ENCODE measurements at places on chromosomes 6 and 20.

DNA sequence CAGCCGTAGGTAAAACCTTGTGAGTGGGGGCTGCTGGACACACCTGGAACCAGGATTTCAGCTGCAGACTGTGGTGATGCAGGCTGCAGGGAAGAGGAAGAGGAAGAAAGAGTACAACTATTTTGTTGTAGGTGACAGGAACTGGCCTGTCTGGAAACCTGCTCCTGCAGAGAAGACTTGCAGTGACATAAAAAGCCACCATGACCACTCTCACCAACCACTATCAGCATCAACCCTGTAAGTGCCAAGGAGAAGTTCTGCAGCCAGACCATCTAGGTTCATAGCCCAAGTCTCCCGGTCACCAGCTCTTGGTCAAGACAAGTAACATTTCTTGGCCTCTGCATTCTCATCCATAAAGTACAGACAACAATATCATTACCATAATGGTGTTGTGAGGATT, 91.2 kb downstream of the PREX1 start:
- no peak for DNase-seq

DNA sequence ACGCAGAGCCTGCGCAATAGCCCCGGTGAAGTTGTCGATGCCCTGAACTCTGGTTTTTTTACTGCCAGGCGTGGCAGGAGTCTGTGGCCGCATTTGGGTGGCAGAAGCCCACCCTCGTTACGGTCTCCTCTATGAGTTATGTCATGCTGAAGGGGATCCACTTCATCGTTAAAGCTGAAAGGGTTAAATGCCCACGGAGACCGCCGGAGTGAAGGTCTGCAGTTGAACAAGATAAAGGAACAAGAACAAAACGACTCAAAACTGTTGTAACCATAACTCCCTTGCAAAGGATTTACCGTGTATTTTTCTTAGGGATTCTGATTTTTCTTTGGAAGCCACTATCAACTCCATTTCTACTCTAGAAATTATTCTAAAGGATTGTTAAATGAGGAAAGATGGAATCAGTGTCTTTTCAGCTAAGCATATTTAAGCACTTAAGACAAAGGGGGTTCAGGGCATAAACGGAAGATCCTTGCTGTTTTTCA, 501 bp upstream of the ELOVL5 start:
- DNase-seq, result no peak

- DNase-seq, result no peak
These were observed 5.1 kb downstream of the TP53RK start for GRCh38 chr20:46683939-46684750.

DNA sequence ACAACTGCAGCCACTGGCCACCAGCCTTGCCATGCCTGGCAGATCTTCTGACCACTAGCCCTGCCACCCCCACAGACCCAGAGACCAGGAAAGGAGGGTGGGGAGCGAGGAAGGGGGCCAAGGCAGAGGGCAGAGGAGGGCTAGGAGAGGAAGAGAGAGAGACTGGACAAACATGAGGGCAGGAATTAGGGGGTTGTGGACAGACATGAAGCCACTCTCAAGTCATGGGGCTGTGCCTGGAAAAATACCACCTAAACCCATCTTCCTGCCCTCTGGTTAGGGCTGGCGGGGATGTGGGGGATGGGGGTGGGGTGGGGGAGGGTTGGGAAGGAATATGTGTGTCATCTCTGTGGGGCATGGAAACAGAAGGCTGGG, 1.4 kb upstream of the SLC29A1 start:
- no peak for DNase-seq

DNA sequence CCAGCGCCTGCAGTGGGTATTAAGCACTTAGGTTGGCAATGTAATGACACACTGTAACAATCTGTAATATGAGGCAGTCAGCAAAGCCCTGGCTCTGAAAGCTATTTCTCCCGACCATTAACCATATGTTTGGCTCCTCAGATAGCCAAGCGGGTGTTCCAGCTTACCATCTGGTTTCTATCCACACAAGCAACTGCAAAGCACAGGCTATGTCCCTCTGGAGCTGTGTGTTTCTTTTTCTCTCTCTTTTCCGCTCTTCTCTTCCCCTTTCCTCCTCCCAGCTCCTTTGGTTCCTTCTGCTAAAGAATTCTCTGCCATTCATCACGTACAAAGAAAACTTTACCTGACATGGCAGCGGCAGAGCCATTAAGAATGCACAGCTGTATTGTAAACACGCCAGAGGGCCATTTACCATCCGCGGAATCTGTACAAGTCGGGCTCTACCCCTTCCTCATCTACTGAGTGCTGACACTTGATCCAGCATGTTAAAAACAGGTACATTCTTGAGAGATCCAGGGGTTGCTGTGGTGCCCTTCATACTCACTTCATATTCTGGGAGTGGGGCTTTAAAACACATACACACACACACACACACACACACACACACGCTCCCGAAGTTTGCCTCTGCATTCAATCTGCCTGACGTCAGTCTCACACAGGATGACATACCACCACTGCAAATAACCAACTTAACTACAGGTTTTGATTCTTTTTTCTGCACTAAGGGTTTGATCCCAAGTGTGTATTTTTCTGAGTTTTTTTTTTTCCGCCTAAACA, 77.2 kb downstream of the BACH2 start:
- no peak for DNase-seq

DNA sequence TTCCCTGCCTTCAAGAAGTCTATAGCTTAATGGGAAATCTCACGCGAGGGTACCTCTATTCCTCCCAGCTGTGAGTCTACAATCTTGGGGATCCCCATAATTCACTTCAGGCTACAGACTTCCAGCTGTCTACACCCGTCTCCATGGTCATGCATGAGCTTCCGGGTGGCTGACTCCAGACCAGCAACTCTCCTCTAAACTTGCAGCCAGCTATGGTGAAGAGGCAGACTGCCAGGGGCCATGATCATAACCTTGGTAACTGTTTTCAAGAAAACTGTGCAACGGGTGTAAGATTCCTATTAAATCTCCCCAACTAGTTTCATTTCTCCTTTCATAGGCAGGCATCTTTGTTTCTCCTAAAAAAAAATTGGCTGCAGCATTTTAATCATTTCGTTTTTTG, 534.4 kb upstream of the CHD6 start:
- DNase-seq, result no peak

DNA sequence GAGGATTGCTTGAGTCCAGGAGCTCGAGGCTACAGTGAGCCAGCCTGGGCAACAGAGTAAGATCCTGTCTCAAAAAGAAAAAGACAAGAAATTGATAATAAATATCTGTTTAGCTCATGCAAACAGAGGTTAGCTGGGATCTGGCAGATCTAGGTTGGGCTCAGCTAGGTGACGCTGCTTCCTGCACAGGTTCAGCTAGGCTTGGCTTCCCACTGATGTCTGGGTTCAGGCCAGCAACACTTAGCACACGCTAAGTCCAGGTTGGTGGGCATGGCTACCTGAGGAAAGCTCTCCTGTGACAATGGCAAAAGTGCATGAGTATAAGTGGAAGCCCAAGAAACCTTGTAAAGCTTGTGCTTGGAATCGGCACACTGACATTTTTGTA, 48.7 kb downstream of the RIN2 start:
- DNase-seq, result no peak

DNA sequence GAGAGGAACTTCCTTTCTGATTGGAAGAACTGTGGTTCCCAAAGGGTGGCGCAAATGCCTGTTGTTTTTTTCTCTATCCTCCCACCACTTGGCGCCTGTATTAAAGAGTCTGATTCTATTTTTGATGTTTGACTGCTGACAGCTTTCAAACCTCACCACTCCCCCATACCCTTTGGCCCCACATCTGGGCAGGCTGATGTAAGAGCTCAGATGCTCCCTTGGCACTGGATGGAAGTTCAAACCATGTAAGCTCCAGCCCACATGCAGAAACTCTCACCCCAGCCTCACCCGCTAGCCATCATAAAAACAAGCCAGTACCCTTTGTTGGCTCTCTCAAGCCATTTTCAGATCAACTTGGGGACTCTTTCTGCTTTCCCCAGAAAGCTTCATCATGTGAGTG, 20.0 kb upstream of the TMEM14A start:
- DNase-seq, result no peak

GRCh38 chr6:119148098-119148824, 69.8 kb upstream of the FAM184A start:
- peak; percentile 18 for DNase-seq

- no peak for DNase-seq
These were observed 267.9 kb downstream of the COL12A1 start for GRCh38 chr6:74937936-74938335.

GRCh38 chr6:44779130-44779826, 391.8 kb downstream of the CDC5L start:
- no peak for DNase-seq

DNA sequence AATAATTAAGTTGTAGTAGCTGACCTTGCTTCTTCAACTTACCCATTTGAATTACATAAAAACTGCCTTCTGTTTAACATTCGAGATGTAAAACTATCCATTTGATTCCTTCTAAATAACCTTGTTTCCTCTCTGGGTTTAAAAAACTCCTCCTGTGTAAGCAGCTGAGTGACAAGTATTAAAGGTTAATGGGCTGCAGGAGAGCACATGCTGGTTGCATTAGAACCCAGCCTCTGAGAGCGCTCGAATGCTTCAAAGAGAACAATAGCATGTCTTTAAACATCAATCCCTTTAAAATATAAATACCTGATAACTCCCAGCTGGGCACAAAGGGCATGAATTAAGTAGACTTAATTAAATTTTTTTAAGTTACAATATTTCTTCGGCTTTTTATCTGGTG, 215.8 kb downstream of the EYA4 start:
- no peak for DNase-seq

DNA sequence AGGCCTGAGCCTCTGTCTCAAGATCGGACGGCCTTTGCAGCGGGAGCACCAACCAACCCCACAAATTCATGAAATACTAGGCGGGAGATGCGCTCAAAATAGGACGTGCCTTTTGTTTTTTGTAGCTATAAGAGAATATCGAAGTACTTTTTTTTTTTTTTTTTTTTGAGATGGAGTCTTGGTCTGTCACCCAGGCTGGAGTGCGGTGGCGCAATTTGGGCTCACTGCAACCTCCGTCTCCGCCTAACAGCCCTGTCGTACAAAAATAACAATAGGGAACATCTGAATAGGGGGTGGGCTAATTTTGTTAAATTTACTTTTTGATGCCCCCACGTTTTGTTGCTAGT, 5.9 kb upstream of the TUBB2A start:
- DNase-seq, result no peak

DNA sequence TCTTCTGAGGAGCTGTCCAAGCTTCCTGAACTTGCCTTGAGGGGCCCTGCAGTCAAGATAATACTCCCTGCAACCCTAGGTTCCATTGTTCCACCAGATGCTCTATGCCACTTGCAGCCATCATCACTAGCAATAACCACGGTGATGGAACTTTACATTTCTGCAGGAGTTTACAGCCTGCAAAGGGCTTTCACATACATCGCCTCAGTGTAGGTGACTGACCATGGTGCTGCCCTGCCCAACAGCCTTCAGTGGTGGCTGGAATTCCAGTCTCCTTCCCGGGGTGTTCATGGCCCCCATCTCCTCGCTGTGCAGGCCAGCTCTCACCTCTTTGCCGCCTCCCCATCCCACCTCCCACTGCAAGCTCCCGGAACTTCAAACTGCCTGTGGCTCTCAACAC, 225.5 kb upstream of the ECI2 start:
- no peak for DNase-seq

- DNase-seq, result no peak
These were observed 585.2 kb downstream of the HAO1 start for GRCh38 chr20:7355051-7355450.

DNA sequence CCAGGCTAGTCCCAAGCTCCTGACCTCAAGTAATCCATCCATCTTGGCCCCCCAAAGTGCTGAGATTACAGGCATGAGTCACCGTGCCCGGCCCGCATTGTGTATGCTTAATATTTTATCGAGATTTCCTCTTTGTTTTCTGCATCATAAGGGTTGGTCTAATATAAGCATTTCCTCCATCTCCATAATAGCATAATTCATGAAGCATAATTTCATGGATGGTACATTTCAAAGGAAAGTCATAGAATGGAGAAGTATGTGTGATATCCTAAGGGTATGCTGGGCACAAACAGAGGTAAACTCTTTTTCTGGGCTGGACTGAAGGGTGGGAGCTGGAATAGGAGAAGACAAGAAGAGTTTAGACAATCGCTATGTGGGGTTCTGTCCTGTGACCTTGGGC, 17.5 kb upstream of the TIAM2 start:
- no peak for DNase-seq

DNA sequence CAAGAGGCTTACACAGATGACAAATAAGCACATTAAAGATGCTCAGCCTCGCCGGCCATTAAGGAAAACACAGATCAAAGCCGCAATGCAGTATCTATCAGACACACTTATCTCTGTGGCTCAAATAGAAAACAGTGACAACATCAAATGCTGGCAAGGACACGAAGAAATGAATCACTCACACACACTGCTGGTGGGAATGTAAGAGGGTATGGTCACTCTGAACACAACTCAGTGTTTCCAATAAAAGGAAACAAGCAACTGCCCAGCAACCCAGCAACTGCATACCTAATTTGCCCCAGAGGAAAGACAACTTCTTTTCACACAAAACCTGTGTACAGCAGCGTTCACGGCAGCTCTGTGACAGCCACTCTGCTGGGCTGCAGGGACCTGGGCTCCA, 155.8 kb downstream of the WDR27 start:
- no peak for DNase-seq

DNA sequence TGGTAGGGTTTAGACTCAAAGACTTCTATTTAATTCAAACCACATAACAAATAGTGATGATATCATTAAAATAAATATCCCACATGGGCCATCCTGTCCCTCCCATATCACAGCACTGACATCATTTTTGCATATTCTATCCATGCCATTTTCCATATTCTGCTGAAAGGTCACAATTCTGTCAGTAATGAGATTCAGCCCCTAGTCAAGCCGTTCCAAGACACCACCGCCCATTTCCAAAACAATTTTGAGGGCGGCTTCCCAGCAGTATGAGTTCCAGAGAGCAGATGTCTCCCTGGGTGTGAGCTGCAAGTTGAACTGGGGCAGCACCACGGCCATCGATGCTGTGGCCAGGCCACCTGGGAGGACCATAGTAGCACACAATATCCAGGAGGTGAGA, 65.1 kb upstream of the PLEKHG1 start:
- no peak for DNase-seq

GRCh38 chr6:73830119-73830518, 134.1 kb downstream of the CD109 start:
- no peak for DNase-seq

DNA sequence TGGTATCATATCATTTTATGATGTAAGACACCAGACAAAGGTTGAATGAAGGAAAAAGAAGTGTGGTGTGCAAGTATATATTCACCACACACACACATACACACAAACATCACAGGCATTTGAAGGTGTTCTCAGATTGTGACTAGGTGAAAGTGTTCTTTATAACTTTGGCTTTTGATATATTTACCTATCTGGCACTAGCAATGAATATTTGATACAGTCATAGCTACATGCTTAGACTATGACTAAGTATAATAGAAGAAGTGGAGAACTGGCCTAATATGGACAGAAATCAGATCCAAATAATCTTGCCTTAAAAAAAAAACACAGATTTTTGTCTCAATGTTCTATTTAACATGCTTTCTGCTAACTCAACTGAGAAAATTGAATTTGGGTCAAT, 809.9 kb downstream of the KIF16B start:
- no peak for DNase-seq
